Fibroblast of skin of left quadriceps (primary cell): ENCODE measurements at places on chromosomes 16 and 17.

DNA sequence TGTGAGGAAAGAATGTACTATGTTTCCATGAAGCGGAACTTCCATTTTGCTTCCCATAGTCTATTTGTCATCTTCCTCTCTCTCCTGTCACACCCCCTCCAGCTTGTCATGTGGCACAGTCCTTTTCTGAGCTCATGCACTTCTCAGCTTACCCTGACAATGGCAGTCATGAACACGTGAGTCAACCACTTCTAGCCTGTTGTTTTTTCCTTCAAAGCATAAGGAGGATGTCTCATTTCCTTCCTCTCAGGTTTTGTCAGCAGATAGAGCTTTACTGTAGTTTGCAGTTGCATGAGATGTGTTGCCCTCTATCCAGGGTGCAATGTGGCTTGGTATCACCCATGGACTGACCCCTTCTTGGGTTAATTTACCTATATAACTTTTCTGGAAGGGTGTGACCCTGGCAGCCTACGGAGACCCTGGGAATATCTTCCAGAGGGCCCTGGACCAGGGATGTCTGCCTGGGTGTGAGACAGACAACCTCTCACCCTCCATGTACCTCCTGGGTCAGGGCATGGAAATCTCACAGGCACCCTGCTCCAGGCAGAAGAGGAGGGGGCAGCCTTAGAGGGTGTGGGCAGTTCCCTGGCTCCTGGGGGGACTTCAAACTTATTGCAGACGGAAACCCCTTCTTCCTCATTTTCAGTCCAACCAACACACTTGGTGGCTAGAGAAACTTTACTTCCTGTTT lies 4.0 kb upstream of the ZNF267 start:
- DNase-seq = no peak

DNA sequence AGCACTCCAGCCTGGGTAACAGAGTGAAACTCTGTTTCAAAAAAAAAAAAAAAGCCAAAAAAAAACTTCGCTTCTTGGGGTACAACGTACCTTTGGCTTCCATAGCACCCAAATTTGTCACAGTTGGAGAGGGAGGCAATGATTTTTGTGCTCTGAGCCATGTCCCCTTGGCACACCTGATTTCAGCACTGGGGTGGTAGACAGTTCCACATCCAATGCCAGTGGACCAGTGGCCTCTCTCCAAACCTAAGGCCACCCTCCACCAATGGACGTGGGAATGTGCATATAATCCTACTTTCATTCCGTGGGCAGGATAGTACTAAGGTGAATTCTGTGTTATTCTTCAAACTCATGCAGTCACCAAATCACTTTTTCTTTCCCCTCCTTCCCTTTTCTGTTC lies 47.5 kb downstream of the SALL1 start:
- no peak for DNase-seq

- no peak for DNase-seq
Measured at GRCh38 chr17:80777274-80777673, 214.4 kb upstream of the CHMP6 start.

GRCh38 chr16:6682142-6682811 lies 650.4 kb upstream of the RBFOX1 start:
- DNase-seq = no peak

DNA sequence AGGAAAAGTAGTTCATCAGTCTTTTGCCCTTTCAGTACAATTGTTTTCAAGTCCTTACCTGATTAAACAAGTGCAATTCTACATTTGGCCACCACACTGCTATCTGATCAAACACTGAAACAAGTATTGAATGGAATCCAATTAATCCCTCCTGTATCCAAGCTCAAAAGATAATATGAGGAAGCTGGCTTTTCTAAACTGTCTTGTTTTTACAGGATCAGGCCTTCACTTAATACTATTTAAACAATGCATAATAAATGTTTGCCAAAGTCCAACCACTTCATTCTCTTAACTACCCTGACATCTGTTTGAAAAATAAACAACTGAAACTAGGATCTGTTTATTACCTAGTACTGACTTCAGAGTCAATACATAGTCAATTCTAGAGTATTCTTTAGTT lies 131.6 kb downstream of the MRTFB start:
- DNase-seq = no peak

DNA sequence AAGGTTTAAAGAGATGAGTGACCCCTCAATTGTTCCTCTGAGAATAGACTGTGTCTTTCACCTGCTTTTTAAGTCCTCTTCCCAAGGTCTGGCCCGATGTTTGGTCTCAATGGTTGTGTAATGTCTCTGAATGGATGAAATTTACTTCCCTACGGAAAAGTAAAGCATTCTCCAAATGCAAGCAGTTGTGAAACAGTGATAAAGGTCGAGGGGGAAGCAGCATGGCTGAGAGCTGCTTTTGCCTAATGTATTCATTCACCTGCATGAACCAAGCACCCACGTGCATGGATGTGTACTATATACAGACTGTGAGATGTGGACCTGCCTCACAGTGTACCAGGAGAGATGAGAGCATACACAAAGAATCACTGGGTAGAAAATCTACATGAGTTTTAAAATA lies 11.4 kb downstream of the MRPS23 start:
- no peak for DNase-seq

DNA sequence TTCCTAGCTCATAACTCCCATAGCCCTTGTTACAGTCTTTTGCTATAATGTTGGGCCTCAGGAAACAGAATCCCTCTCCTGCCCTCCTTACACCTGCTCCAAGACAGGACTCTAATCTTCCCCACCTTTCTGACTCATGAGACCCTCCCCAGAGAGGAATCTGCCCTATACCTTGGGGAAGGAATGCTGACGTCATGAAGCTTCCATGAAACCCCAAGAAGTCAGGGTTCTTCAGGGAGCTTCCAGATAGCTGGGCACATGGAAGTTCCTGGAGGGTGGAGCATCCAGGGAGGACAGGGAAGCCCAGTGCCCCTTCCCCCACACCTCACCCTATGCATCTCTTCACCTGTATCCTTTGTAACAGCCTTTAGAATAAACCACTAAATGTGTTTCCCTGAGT lies 285.7 kb downstream of the SOX9 start:
- no peak for DNase-seq

- DNase-seq = no peak
Measured at GRCh38 chr17:75102385-75102821, 7.4 kb upstream of the ARMC7 start.

DNA sequence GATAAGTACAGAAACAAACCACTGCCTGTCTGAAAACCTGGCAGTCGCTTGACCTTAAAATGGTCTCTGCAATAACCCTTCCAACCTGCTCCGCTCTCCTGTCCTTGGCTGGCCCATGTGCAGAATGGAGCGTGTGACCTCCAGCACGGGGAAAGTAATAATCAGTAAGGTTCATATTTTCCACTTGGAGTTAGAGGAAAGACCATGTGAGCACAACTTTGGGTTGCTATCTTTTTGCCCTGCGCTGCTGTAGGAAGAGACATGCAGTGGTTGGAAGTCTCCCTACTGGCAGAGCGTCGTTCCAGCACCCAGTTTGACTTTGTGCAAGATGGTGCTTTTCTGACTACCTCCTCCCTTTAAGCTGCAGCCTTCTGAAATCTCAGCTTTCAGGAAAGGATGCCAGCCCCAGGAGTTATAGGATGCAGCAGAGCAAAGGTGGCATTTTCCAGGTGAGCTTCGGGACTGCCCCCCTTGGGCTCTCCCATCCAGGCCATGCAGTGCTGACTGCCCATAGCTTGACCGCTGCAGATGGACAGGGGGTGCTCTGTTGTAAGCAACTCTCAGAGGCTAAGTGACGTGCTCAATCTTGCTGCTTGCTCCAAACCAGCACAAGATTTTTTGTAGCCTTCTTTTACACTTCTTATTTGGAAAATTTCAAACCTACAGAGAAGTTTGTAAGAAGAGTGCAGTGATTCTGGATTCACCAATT lies 110.7 kb upstream of the NOL11 start:
- DNase-seq = no peak

DNA sequence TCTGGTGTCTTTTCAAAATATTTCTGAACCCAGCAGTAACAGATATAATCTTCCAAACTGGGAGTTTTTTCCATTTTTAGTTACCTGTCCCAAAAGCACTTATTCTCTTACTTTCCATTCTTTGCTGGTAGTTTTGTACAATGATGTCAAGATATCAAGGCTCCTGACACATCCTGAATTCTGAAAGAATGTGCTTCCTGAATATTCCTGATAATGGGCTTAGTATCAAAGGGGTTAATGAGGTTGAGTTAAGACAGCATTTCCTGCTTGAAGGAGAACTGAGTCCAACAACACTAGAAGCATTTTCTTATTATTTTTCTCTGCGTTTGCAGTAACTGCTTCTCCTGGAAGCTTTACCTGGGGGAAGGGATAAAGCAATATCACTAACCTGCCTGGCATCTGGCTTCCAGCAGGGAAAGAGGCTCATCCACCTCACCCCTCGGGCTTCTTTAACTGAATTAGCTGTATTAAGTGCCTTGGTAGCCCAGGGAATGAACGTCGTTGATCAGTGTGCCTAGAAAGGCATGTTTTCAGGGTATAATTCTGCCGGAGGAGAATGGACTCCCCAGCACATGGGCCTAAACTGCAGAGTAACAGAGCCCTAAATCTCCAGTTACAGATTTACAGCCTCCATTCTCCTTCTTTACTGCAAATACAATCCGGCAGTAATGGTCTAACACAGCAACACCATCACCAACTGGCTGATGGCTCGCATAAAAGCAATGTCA lies 134.4 kb downstream of the SNX11 start:
- DNase-seq = no peak

DNA sequence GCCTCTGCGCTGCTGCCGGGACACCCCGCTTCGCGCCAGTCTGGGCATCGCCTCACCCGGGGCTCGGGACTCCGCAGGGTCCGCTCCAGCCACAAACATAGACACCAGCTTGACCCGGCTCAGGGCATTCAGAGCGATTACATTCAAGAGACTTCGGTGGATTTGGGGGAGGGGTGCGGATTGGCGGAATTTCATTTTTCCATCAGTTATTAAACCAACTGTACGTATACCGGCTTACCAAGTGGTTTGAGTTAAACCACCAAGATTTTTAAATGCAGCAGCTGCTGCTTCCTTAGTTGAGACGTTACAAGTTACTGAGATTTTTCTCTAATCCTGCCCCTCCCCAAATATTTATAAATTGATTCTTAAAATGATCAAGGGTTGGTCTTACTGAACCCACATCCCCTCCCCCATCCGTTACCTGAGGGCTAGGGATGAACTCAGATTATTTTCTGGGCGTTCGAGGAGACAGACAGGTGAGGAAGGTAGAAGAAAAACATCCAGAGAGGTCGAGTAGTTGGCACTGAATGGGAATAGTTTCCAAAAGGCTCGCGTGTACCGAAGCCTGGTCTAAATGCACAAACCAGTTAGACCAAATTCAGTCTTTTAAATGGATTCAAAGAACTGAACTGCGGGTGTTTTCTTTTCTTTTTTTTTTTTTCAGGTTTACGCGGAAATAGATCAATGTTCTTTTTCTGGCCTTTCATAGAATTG lies 1.5 kb downstream of the CRHR1 start:
- DNase-seq = no peak

- DNase-seq = no peak
Measured at GRCh38 chr17:37756051-37756450, 11.2 kb upstream of the HNF1B start.

DNA sequence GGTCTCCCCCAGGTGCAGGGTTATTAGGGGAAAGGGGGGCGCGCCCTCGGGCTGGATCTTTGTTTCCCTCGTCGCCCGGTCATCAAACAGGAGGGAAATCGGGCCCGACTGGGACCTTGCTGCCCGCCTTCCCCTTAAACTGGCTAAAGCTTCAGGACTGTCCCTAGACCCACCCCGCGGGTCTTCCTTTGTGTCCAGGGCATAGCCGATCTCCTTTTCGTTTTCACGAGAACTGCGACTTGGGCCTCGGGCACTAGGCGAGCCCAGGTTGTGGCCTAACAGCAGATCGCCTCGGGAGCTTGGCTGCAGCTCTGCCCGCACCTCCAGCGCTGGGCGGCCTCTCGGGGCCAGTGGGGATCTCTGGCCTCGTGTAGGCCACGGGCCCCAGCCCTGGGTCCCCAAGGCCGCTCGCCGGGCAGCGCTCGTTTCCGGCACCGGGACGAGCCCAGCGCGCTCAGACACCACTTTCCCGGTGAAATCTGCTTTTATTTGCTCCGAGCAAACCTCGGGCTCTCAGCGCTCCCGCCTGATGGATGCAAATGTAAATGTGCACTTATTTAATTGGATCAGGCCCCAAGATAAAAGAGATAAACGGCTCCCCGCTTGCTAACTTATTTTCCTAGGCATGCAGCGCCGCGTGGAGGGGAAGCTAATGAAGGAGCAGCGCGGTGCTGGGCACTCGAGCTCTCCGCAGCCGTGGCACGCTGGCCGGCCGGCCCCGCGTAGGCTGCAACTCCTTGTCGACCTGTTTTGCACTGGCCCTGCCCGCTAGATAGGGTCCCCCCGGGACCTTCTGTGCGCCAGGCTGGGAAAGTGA lies 7.8 kb downstream of the IRX5 start:
- no peak for DNase-seq

GRCh38 chr17:2239882-2240430 lies 63.6 kb downstream of the SMG6 start:
- no peak for DNase-seq

GRCh38 chr16:9008601-9009260 lies 45.0 kb upstream of the USP7 start:
- peak; percentile 30 for DNase-seq

GRCh38 chr17:50478391-50479381 lies at the start of gene RSAD1:
Gene RSAD1, plus strand, starts transcription at chr17:50478860. Its CDS starts 25 bp downstream, at chr17:50478885.
- peak; percentile 73 for DNase-seq

GRCh38 chr16:52731219-52731875 lies 184.4 kb upstream of the TOX3 start:
- no peak for DNase-seq

GRCh38 chr16:51577621-51578303 lies 426.7 kb upstream of the SALL1 start:
- DNase-seq = no peak

DNA sequence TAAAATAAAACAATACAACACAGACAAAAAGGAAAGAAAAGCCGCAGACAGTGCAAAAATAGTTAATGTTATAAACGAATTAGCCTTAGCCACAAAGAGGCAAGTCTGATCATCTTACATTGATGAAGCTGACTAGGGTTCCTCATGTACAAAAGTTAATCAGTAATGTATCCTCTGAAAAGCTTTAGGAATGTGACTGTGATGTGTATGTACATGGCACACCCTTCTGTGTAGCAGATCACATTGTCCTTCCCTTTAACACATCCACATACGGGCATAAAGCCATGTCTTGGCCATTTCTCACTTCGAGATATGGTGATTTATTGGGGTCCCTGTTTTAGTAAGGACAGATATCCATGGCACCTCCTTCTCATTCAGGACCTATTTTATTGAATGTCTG lies 1327.5 kb upstream of the CDH8 start:
- no peak for DNase-seq

DNA sequence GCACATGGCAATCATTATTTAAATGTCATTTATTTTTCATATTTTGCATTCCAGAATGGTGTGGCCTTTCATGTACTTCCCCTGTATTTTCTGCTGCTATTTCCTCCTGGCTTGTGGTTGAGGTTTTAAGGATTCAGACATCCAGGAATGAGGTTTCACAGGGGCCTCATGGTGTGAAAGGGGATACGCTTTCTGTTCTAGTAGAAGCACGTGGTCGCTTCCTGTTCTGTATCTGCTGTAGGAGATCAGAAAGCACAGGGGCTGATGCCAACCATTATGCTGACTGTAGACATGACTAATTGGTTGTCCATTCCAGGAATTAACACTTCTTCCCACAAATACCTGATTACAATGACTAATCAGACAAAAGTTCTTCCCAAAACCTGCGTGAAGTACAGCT lies 405.9 kb downstream of the SHISA9 start:
- DNase-seq = peak; percentile 92

GRCh38 chr16:4212934-4213296 lies 29.0 kb downstream of the SRL start:
- peak; percentile 13 for DNase-seq

GRCh38 chr17:14833201-14833785 lies 431.8 kb downstream of the PMP22 start:
- DNase-seq = peak; percentile 75
